RPMI7951 (cell line): ENCODE measurements at places on chromosomes 1 and 21. TPM values are rescaled to one million over a fixed set of nuclear protein-coding genes. Genes with fewer than 3 reads are reported as not detected.

GRCh38 chr1:111179968-111180533 is 20.4 kb downstream of the DENND2D start:
- DNase-seq = no peak

DNA sequence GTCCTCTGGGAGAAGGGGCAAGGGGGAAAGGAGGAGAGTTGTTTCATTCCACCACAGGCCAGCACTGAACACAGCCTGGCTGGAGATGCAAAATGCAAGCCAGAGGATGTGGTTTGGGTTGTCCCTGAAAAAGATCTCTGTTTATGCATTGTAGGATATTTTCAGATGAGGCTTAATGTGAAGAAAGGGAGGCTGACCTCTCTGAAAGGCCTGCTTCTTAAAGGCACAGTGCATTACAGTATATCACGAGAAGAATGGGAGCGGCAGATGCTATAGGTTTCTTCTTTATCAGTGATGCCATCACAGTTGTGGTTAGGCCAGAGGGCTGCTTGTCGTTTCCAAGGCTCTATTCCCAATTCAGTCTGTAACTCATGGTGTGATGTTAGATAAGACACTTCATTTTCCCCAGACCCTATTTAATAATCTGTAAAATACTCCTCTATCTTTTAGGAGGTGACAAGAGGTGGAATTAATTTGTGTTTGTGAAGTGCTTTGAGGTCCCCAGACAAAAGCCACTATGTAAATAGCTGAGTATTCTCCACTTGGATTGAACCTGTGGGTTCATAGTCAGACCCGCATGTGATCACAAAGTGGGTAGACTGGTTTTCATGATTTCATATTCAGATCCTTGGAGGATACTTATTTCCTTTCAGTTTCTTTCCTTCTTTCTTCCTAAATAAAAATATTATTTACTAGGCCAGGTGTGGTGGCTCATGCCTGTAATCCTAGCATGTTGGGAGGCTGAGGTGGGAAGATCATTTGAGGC is 76.5 kb upstream of the WDR26 start:
- DNase-seq = peak; percentile 91

DNA sequence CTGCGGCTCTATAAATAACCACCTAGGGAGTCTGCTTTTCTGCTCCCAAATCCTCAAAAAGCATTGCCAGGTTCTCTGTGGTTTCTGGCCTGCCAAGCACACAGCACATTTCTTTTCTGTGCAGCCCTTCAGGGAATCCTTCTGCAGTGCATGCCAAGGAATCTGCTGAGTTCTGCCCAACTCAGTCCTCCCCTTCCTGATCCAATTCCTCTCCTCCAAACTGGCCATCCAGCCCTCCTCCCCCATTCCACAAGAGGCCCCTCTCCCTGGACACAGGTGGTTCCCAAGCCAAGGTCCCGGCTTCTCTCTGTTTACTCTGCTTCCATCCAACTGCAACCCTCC is 61.8 kb downstream of the HIVEP3 start:
- peak; percentile 75 for DNase-seq

The CLDN14 gene
- not detected in 2 replicates for total RNA-seq

The DPYD gene
- total RNA-seq = 32.5 and 35.8 TPM in 2 replicates

DNA sequence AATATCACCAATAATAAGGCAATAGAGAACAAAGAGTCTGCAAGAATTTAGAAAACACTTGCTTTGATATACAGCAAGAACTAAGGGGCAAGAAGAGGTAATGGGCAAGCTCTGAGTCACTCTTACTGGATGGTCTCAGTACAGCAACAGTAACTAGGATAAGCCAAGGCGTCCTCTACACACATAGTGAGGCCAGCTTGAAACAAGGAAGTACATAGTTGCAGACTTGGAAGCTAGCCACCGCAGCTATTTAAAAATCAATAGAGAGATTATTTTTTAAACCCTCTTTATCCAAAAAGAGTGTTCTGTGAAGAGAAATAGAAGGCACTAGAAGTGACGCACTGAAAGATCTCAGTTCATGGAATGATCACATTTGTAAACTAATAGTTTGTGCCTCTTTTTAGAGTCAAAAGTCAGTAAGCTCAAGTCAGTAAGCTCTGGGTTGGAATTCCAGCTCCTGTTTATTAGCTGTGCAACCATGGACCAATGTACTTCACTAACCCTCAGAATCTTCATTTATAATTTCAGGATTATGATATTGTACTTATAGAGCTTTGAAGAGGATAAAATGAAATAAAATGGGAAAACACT is 118.6 kb downstream of the AKT3 start:
- peak; percentile 78 for DNase-seq

The HNRNPCL2 gene
- total RNA-seq = not detected in 2 replicates

- peak; percentile 85 for DNase-seq
Observed at GRCh38 chr1:56448529-56449300, 130.6 kb downstream of the PLPP3 start.

- no peak for DNase-seq
Observed at GRCh38 chr21:35908311-35909078, 151.8 kb downstream of the SETD4 start.

GRCh38 chr1:31373056-31373896 is at the start of gene FABP3:
Gene FABP3 (minus strand): TSS chr1:31373076. CDS start chr1:31373014, 62 bp downstream.
- DNase-seq = peak; percentile 73

GRCh38 chr1:147565189-147565980 is 24.1 kb downstream of the BCL9 start:
- DNase-seq = no peak

DNA sequence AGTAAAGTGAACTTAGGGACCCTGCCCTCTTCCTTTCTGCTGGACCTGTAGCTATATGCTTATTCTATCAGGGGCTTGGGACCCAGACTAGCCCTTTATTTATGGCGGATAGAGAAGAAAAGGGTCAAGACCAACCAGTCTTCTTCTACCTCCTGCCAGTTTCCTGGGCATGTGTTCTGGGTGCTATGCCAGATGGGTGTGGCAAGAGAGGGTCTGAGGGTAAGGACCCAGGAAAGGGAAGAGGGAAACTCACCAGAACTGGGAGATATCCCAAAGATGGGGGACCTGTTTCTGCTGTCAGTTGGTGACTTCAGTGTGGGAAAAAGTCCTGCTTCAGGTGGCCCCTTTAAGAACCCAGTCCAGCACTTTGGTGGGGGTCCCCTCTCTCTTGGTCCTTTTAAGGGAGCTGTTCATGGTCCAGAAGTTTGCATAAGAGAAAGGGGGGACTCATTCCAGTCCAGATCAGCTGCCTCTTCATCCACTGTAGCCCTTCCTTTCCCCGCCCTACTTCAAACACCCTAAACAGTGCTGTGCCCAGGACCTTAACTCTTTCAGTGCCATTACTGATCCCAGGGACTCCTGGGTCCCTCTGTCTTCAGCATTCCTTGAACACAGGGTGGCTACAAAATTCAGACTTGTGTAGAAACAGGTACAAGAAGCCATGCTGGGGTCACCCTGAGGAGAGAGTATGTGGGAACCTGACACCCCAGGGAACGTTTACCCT is 18.4 kb downstream of the SSR2 start:
- DNase-seq = no peak

The GBP5 gene
- not detected in 2 replicates for total RNA-seq

DNA sequence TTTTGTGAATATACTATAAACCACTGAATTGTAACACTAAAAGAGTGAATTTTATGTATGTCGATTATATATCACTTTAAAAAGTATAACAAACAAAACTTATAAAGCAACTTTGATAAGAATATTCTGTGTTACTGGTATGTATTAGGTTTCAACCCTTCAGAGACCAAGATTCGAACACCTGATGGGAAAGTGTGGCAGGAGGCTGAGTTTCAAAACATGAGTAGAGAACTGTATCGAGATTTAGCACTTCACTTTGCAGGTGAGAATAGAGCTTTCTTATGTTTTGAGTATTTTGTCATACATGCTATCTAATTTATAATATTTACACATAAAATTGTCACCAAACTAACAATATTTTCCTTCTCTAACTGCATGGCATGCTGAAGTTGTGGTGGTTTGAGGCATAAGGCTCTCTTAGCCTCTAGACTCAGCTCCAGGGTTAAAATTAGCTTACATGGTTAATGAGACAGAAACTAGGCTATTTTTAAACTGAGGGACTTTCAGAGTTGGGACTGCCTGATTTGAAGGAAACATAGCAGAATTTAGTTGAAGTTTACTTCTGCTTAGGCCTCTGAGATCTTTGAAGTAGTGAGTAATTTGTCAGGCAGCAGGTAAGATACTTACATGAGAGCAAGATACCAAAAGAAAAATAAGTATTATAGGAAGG is 48.6 kb downstream of the CEP350 start:
- no peak for DNase-seq

GRCh38 chr1:3360646-3361257 is 93.7 kb upstream of the ARHGEF16 start:
- no peak for DNase-seq

The HTR6 gene
- 0.10 TPM in 1 of 2 replicates, not detected in the other for total RNA-seq

The MYOM3 gene
- total RNA-seq = under 0.01 and 0.12 TPM in 2 replicates

The TNFSF4 gene
- 1.2 and 1.3 TPM in 2 replicates for total RNA-seq

DNA sequence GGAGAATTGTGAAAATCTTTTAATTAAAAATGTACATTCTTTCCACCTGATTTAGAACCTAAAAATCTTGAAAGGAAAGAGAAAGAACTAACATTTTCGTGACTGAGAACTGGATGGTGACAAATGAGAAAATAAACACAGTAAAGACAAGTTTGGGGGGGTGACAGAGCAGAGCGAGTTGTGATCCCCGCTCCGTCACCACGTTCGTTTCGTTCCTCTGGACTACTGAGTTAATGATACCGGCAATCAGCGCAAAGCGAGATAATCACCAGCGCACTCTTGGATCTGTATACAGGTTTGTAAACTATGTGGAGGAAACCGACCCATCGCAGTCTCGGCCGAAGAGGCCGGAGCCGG is 31.2 kb upstream of the CFAP126 start:
- DNase-seq = no peak

DNA sequence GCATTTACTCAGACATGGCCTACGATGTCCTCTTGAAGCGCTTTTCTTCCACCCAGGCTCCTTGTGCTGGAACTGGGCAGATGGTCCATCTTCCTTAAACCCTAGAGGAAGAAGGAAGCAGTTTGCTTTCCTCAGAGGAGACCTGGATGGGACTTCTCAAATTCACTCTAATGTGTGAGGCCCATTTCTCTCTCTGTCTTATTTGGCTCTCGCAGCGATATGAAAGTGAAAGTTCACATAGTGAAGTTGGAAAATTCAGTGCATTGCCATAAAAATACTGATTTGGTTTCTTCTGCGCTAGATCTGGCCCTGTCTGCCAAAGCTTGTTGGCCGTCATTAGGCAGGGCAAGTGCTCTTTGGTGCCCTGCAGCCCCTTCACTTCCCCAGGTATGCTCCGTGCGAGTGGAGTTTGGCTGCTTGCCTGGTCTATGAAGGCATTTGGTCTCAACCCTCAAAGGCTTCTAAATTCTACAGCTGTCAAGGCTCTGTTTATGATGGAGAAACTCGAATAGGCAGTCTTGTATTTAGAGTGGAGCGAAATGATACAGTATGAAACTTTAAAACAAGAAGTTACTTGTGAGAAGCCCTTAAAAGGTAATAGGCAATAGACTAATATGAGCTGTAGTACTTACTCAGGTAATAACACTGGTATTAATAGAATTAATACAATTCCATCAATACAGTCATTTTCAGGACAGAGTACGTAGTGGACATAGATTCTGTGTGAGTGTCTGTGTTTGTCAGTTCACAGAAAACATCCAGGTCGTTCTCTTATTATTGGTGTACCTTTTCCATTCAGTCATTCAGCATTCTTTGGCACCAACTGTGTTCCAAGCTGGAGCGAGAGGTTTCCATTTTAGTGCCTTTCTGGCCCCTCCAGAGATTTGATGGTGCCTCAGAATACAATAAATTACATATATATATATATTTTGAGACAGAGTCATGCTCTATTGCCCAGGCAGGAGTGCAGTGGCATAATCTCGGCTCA is 20.5 kb downstream of the SZRD1 start:
- DNase-seq = peak; percentile 34

DNA sequence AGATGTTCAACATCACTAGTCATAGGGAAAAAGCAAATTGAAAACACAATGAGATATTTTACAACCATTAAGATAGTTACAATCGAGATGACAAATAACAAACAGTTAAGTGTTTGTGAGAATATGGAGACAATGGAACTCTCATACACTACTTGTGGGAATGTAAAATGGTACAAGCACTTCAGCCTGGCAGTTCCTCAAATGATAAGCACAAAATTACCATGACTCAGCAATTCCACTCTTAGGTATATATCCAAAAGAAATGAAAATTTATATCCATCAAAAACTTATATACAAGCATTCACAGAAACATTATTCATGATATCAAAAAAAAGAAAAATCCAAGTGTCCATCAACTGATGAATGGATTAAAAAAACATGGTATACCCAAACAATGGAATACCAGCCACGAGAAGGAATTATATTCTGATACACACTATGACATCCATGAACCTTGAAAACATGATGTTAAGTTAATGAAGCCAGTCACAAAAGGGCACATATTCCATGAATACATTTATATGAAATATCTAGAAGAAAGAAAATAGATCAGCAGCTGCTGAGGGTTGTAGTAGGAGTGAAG is 76.4 kb downstream of the EVI5 start:
- peak; percentile 6 for DNase-seq

- peak; percentile 72 for DNase-seq
Observed at GRCh38 chr1:17045634-17046333, 8.0 kb downstream of the SDHB start.

DNA sequence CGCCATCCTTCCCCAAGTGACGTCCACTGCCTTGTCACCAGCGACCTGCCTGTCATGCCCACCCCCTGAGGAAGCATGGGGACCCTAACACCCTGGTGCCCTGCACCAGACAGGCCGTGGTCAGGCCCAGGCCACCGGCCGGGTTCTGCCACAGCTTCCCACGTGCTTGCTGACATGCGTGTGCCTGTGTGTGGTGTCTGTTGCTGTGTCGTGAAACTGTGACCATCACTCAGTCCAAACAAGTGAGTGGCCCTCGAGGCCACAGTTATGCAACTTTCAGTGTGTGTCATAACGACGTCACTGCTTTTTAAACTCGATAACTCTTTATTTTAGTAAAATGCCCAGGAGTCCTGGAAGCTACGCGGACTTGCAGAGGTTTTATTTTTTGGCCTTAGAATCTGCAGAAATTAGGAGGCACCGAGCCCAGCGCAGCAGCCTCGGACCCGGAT is 8.5 kb upstream of the CTRC start:
- peak; percentile 75 for DNase-seq

GRCh38 chr1:152109998-152110294 is 5.3 kb downstream of the TCHH start:
- DNase-seq = peak; percentile 1

The SPRR2F gene
- total RNA-seq = not detected in 2 replicates

DNA sequence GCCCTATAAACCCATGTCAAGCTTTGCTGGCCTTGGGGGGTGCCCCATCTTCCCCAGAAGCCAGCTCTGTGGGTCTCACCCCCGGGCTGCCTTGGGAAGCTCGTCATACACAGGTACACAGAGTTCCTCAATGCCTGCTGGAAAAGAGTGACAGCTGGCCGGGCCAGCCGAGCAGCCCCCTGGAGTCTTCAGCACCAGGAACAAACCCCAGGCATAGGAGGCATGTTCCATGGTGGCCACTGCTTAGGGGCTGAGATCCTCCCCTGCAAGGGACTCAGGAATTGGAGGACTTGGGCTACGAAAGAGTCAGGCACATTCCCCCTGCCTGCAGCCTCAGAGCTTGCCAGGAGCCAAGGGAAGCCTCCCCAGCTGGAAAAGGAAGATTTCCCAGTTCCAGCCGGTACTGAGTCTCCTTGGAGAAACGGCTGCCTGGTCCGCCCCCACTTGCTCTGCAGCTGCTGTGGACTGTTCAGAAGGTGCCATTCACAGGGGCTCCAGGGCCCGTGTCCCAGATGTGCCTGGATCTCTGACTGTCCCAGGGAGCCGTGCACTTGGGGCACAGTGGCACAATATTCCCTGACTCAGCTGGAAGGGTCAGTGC is 89.5 kb downstream of the STUM start:
- no peak for DNase-seq

- no peak for DNase-seq
Observed at GRCh38 chr1:221743416-221744208, 1.7 kb upstream of the DUSP10 start.

The CACNA1S gene
- not detected in 2 replicates for total RNA-seq
